Spinal cord (tissue), 10 donors: ENCODE measurements at places on chromosomes 13 and 19. TPM values are rescaled to one million over a fixed set of nuclear protein-coding genes. Genes with fewer than 3 reads are reported as not detected.

The CYP2A6 gene
- total RNA-seq, result not detected

The ZNF534 gene
- total RNA-seq, result 0.72 TPM

The PRR22 gene
- total RNA-seq, result 0.20 TPM

The KLK8 gene
- total RNA-seq, result 1.4 TPM

The KANK3 gene
- total RNA-seq, result 4.3 TPM

The KLF2 gene
- 8.8 TPM for total RNA-seq

- H3K27ac ChIP-seq, result no peak overlapping the region
- no peaks in the 10 kb centered on the region for H3K4me1 ChIP-seq
- H3K4me3 ChIP-seq, result no peak overlapping the region
- DNase-seq, result no peak
- H3K27me3 ChIP-seq, result no peaks in the 10 kb centered on the region
- H3K36me3 ChIP-seq, result no peaks in the 10 kb centered on the region
Measured at GRCh38 chr13:73519396-73520116, 460.8 kb downstream of the KLF5 start.

DNA sequence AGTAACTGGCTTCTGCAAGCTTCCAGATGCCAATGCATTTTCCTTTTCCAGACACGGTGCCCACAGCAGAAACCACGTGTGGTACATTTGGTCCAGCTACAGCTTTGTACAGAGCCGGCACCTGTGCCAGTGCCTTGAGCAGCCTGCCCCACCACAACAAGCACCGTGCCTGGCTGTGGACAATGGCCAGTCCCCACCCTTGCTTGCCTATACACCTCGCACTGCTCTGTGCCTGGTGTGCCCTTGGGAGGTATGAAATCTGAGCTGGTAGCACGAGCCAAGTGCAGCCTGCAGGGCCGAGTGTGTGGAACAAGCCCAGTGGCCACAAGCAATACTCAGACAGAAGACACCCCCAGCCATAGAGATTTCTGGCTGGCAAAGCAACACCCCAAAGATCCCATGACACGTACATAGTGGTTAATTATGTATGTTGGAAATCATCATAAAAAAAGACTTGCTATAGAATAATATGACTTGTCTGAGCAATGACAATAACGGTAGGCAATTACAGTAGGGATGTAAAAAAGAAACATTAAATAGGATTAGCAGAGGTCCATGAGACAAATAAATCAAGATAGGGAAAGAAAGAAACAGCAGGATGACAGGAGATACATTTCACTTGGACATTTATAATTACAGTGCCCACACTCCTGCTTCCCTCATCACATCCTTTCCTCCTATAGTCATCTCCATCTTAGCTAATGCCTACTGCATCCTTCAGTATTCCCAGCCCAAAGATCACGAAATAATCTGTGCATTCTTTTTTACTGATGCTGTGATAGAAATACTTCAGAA lies 1399.5 kb downstream of the PCDH9 start:
- H3K36me3 ChIP-seq, result no peaks in the 10 kb centered on the region
- DNase-seq, result no peak
- H3K4me1 ChIP-seq, result no peaks in the 10 kb centered on the region
- H3K27ac ChIP-seq, result no peak overlapping the region

DNA sequence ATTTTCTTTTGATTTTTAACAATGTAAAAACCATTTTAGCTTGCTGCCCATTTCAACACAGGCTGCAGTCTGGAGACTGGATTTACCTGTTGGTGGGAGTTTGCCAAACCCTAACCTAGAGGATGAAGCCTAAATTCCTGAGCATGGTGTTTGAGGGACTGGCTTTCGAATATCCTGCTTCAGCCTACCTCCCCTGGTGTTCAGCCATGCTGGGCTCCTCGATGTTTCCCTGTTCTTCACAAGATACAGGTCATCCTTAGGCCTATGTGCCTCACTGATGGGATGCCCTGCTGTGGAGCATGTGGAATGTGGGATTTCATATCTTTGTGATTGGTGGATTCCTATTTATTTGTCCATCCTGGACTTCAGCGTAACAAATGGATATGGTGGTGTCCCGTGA lies 20.4 kb upstream of the ERCC5 start:
- DNase-seq, result no peak
- H3K27ac ChIP-seq, result no peak overlapping the region
- peaks cover 13% of the 10 kb centered on the region for H3K36me3 ChIP-seq
- H3K4me3 ChIP-seq, result no peak overlapping the region

GRCh38 chr19:35216833-35217648 lies 11.5 kb downstream of the FAM187B start:
- DNase-seq, result no peak
- H3K4me1 ChIP-seq, result peaks cover 3% of the 10 kb centered on the region
- H3K4me3 ChIP-seq, result no peak overlapping the region
- peaks cover 2% of the 10 kb centered on the region for H3K27me3 ChIP-seq
- H3K27ac ChIP-seq, result no peak overlapping the region
- H3K36me3 ChIP-seq, result no peaks in the 10 kb centered on the region

- H3K4me1 ChIP-seq, result peaks cover 3% of the 10 kb centered on the region
- no peak overlapping the region for H3K4me3 ChIP-seq
- no peaks in the 10 kb centered on the region for H3K27me3 ChIP-seq
- H3K36me3 ChIP-seq, result no peaks in the 10 kb centered on the region
Measured at GRCh38 chr19:769616-770015, 18.7 kb downstream of the MISP start.

GRCh38 chr19:48872182-48872883 lies at the start of gene PPP1R15A:
Gene PPP1R15A, plus strand, starts transcription at chr19:48872421. Its CDS starts 813 bp downstream, at chr19:48873234.
- peak; percentile 99 for DNase-seq
- peak within 1 kb of the TSS; percentile 91 for H3K4me3 ChIP-seq
- no peaks in the 10 kb centered on the region for H3K27me3 ChIP-seq
- peaks cover 64% of the 10 kb centered on the region for H3K4me1 ChIP-seq
- H3K36me3 ChIP-seq, result peaks cover 34% of the 10 kb centered on the region

GRCh38 chr13:24284889-24285565 lies 24.4 kb upstream of the C1QTNF9 start:
- H3K27ac ChIP-seq, result no peak overlapping the region
- no peak for DNase-seq
- peaks cover 43% of the 10 kb centered on the region for H3K36me3 ChIP-seq
- H3K4me1 ChIP-seq, result peaks cover 15% of the 10 kb centered on the region

- peak overlapping the region; percentile 28 for H3K4me3 ChIP-seq
- H3K27me3 ChIP-seq, result peaks cover 2% of the 10 kb centered on the region
- peaks cover 39% of the 10 kb centered on the region for H3K36me3 ChIP-seq
- H3K4me1 ChIP-seq, result peaks cover 67% of the 10 kb centered on the region
- peak overlapping the region; percentile 54 for H3K27ac ChIP-seq
- peak; percentile 2 for DNase-seq
Measured at GRCh38 chr19:45641274-45642105, 2.3 kb upstream of the EML2 start.

DNA sequence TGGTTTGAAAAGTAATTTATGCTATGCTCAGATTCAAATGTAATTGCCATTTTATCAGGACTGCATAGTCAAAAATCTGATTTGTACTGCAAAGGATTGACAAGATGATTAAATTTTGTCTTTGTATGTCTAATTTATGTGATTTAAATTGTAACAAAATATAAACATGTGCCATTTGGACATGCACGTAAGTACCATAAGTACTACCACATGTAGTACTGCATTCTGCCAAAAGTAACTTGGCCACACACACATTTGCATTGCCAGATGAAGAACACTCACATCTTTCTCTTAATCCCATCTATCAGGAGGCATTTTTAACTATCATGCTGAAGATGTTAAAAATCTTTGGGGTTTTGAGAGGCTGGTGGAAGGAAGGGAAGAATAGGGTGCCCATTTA lies 133.3 kb downstream of the KLF12 start:
- H3K36me3 ChIP-seq, result no peaks in the 10 kb centered on the region
- DNase-seq, result no peak
- H3K4me1 ChIP-seq, result no peaks in the 10 kb centered on the region
- H3K27ac ChIP-seq, result no peak overlapping the region

GRCh38 chr13:43196086-43196621 lies 172.8 kb downstream of the DNAJC15 start:
- DNase-seq, result no peak
- no peaks in the 10 kb centered on the region for H3K36me3 ChIP-seq
- H3K4me3 ChIP-seq, result no peak overlapping the region
- H3K27ac ChIP-seq, result no peak overlapping the region
- peaks cover 13% of the 10 kb centered on the region for H3K4me1 ChIP-seq
- peaks cover 5% of the 10 kb centered on the region for H3K27me3 ChIP-seq

DNA sequence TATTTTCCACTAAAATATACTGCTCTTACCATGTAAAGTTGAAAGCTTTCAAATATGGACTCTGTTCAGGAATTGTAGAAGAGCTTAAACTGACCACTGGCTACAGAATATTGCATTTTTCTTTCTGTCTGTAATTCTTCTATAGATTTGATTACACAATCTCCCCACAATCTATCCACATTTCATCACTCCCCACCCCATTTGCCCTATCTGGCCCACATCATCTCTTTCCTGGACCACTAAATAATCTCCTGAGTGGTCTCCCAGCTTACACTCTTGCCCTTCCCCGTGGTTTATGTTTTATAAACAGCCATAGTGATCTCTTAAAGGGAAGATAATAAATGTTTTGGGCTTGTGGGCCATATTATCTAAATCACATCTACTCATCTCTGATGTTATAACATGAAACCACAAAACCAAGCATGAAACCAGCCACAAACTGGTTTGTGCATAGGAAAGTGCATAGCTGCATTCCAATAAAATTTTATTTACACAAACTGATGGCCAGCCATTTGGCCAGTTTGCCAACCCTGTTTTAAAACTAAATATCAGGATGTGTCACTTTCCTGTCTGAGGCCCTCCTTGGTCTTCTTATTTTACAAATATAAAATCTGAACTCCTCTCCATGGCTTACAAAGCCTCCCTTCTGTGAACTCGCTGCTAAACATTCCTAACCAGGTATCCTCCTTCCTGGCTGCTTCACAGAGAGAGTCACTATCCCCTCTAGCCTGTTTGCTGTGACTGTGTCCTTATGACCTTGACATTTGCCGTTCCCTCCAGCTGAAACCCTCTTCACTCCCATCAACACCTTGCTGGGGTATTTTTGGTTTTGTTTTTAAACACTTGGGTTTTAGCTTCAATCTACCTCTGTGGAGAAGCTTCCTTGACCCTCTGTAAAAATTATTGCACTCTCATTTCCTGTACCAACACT lies 500.9 kb downstream of the GPC6 start:
- no peaks in the 10 kb centered on the region for H3K4me1 ChIP-seq
- H3K27ac ChIP-seq, result no peak overlapping the region
- H3K36me3 ChIP-seq, result no peaks in the 10 kb centered on the region
- no peaks in the 10 kb centered on the region for H3K27me3 ChIP-seq

- peaks cover 6% of the 10 kb centered on the region for H3K36me3 ChIP-seq
- no peaks in the 10 kb centered on the region for H3K27me3 ChIP-seq
- no peak for DNase-seq
- peak overlapping the region; percentile 59 for H3K27ac ChIP-seq
Measured at GRCh38 chr19:38686530-38686888, 39.1 kb downstream of the ACTN4 start.

DNA sequence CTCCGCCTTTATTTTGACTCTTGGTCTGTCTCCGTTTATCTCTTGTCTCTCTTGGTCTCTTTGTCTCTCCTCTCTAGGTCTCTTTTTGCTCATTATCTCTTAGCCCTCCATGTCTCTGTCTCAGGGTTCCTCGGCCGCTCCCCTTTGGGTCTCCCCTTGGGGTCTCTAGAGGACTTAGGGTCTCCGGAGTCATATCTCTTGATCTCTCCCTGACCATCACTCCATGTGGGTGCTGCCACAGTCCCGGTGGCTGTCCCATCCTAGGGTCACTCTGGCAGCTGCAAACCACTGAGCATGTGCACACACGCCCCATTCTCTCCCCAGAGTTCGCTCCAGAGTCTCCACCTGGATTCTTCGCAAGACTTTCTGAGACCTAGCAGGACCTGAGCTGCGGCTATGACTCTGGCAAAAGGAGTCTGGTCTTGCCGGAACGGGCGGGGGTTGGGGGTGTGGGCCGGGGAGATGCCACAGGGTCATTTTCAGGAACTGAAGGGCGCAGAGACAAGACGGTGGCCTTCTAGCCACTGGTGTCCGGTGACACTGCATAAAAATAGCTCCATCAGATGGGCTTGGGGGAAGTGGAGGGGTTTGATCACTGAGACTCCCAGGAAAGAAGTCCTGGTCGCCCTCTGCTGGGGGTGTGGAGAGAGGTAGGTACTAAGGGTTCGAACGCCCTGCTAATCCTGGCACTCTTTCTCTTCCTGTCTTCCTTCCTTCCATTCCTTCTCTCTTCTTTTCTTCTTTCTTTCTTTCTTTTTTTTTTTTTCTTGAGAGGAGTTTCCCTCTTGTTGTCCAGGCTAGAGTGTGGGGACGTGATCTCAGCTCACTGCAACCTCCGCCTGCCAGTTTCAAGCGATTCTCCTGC lies 1.2 kb upstream of the KCNA7 start:
- H3K27ac ChIP-seq, result no peak overlapping the region
- peaks cover 47% of the 10 kb centered on the region for H3K27me3 ChIP-seq
- DNase-seq, result no peak
- no peaks in the 10 kb centered on the region for H3K36me3 ChIP-seq

GRCh38 chr19:46014534-46014933 lies 8.3 kb downstream of the PGLYRP1 start:
- H3K27ac ChIP-seq, result no peak overlapping the region
- peaks cover 32% of the 10 kb centered on the region for H3K4me1 ChIP-seq
- H3K4me3 ChIP-seq, result no peak overlapping the region

- H3K27me3 ChIP-seq, result peaks cover 15% of the 10 kb centered on the region
- H3K4me1 ChIP-seq, result peaks cover 29% of the 10 kb centered on the region
- H3K27ac ChIP-seq, result peak within 1 kb of the TSS; percentile 29
Measured at GRCh38 chr13:45851171-45851921, at the start of gene SIAH3. Gene SIAH3, minus strand, starts transcription at chr13:45851753. Its CDS starts 124 bp downstream, at chr13:45851629.

- peak overlapping the region; percentile 98 for H3K27ac ChIP-seq
- DNase-seq, result no peak
- H3K4me3 ChIP-seq, result peak overlapping the region; percentile 83
- peaks cover 41% of the 10 kb centered on the region for H3K36me3 ChIP-seq
- H3K27me3 ChIP-seq, result no peaks in the 10 kb centered on the region
Measured at GRCh38 chr19:6392221-6393073, 517 bp downstream of the GTF2F1 start.

- H3K4me1 ChIP-seq, result peaks cover 66% of the 10 kb centered on the region
- no peak for DNase-seq
- peaks cover 85% of the 10 kb centered on the region for H3K36me3 ChIP-seq
Measured at GRCh38 chr19:8396563-8397203, 6.5 kb downstream of the RAB11B start.

GRCh38 chr19:329876-330275 lies 14.7 kb downstream of the MIER2 start:
- no peak for DNase-seq
- no peaks in the 10 kb centered on the region for H3K27me3 ChIP-seq
- H3K4me3 ChIP-seq, result no peak overlapping the region
- H3K4me1 ChIP-seq, result no peaks in the 10 kb centered on the region
- H3K27ac ChIP-seq, result no peak overlapping the region

DNA sequence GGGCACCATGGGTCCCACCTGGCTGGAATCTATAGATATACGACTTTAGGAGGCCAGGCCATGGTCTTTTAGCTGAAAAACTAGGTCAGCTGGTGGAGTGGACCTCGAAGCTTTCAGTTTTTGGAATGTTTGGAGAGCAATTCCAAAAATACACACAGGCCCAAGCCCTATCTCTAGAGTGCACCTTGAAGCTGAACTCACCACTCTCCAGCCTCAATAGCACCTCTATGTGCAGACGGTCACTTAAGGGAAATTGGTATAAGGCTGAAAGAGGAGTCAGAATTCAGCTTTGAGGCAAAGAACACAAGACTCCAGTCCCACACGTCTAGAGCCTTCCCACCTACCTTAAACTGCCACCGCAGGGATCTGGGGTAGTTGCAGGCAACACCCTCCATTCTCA lies 56.4 kb upstream of the KATNAL1 start:
- H3K4me3 ChIP-seq, result no peak overlapping the region
- H3K36me3 ChIP-seq, result no peaks in the 10 kb centered on the region
- no peaks in the 10 kb centered on the region for H3K27me3 ChIP-seq
- no peak for DNase-seq
- H3K4me1 ChIP-seq, result no peaks in the 10 kb centered on the region
